Fibroblast of mammary gland (primary cell): ENCODE measurements at places on chromosomes 7 and 10.
A peak's percentile ranks its signal among the peaks of the same experiment; 100 is the strongest.

DNA sequence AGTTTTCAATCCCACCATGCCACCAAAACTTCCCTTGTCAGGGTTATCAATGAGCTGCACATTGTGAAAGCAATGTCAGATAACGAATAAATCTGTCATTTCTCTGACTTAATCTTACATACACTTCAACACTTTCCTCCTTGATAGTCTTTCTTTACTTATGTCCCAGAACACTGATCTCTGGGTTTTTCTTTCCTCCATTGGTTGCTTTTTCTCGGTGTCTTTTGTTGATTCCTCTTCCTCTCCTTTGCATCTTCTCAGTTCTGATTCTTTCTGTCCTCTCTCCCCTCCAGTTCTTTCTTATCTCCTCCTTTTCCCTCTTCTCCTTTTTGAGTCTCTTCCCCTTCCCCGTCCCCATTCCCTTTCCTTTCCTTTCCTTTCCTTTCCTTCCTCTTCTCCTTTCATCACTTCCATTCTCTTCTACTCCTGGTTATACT lies 16.6 kb downstream of the DNAJB9 start:
- DNase-seq, result no peak

DNA sequence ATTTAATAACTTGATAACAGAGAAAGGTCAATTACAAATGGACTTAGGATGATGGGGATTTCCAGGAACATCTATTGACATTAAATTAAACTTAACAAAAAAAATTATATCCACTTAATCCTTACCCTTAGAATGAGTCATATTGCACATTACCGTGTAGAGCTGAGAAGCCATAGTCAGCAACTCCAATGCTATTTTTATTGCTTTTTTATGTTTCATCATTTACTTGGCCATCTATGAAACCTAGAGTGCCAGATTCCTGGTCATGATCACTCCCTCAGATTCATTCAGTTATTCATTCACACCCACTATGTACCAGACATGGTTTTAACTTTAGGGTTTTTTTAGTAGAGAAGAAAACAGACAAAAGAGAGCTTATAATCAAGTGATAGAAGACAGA lies 1180.4 kb downstream of the CNTNAP2 start:
- peak; percentile 0 for DNase-seq

- no peak for DNase-seq
Observed at GRCh38 chr7:100003711-100004661, 11.4 kb upstream of the ZKSCAN1 start.

DNA sequence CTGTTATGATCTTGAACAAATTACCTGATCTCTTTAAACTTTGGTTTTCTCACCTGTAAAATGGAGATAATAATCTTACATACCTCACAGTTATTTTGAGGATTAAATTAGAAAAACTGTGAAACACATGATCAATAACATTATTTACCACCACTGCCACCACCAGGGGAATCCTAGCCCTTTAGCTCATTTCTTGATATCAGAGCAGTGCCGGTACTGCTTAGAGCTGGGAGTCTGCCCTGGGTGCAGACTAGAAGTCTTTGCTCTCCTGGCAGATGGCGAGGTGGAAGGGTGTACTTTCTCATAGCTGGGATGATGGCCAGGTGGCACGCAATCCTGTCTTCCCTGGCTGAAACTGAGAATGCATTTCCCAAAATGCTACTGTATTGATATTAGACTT lies 12.7 kb upstream of the EFCAB10 start:
- DNase-seq, result no peak

GRCh38 chr7:7032221-7032620 lies 150.1 kb upstream of the C1GALT1 start:
- no peak for DNase-seq

- DNase-seq, result peak; percentile 56
Observed at GRCh38 chr7:75743455-75743859, 4.7 kb upstream of the HIP1 start.

GRCh38 chr10:11164551-11164802 lies 146.8 kb downstream of the CELF2 start:
- no peak for DNase-seq

GRCh38 chr7:79709574-79710409 lies 256.3 kb upstream of the MAGI2 start:
- peak; percentile 8 for DNase-seq

DNA sequence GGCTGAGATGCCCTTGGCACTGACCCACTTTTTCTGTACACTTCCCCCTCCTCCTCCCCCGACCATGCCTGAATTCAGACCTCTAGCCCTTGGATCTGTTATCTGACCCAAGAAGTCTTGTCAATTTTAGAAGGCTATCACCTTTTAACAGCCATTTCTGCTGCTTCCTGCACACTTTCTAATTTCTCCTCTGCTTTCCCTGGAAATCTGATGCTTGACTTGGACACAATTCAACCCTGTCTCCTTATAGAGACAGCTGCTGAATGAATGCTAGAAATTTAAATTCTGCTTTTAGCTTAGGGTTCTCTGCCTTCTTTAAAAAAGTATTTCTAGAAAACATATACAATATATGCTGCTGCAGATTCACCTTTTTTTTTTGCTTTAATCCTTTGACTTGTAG lies 417.9 kb upstream of the KLF6 start:
- DNase-seq, result no peak

GRCh38 chr10:78139341-78139740 lies 105.7 kb downstream of the RPS24 start:
- DNase-seq, result no peak

GRCh38 chr7:50826371-50827172 lies 43.9 kb upstream of the GRB10 start:
- DNase-seq, result peak; percentile 82

GRCh38 chr7:34839645-34840044 lies 181.6 kb downstream of the NPSR1 start:
- DNase-seq, result no peak

GRCh38 chr7:70678621-70679251 lies 453.2 kb upstream of the GALNT17 start:
- DNase-seq, result peak; percentile 51

- peak; percentile 16 for DNase-seq
Observed at GRCh38 chr7:82443036-82443546, 486 bp downstream of the CACNA2D1 start.

- peak; percentile 79 for DNase-seq
Observed at GRCh38 chr10:35194906-35195305, 68.3 kb downstream of the CREM start.

- DNase-seq, result no peak
Observed at GRCh38 chr10:98420786-98421185, 5.8 kb upstream of the PYROXD2 start.

GRCh38 chr7:102454468-102454867 lies 10.2 kb downstream of the ALKBH4 start:
- DNase-seq, result no peak

GRCh38 chr7:140639366-140640053 lies 1.1 kb downstream of the DENND2A start:
- peak; percentile 60 for DNase-seq

- peak; percentile 85 for DNase-seq
Observed at GRCh38 chr10:50322077-50322476, 70.8 kb upstream of the ASAH2 start.

DNA sequence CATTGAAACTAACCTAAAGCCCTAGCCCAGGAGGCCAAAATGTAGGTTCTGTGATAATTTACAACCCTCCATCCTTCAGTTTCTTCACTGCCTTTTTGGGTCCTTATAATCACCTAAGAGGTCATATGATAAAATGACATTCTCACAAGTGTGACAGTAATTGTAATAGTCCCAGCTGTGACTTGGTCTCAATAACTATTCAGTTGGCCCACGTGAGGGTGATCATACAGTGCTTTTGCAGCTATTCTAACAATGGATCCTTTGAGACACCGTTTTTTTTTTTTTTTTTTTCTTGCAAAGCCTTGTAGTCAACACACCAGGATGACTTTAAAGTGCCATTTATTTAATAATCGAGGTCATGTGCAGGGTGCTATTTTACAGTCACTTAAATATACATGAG lies 760.0 kb downstream of the PHTF2 start:
- no peak for DNase-seq

- DNase-seq, result peak; percentile 68
Observed at GRCh38 chr7:139232904-139233303, 1.9 kb downstream of the UBN2 start.

GRCh38 chr7:149229526-149229925 lies 9.9 kb upstream of the ZNF212 start:
- no peak for DNase-seq

- no peak for DNase-seq
Observed at GRCh38 chr10:22479419-22479818, 134.1 kb downstream of the SPAG6 start.

- DNase-seq, result peak; percentile 88
Observed at GRCh38 chr7:30412782-30413504, 65.6 kb downstream of the NOD1 start.

DNA sequence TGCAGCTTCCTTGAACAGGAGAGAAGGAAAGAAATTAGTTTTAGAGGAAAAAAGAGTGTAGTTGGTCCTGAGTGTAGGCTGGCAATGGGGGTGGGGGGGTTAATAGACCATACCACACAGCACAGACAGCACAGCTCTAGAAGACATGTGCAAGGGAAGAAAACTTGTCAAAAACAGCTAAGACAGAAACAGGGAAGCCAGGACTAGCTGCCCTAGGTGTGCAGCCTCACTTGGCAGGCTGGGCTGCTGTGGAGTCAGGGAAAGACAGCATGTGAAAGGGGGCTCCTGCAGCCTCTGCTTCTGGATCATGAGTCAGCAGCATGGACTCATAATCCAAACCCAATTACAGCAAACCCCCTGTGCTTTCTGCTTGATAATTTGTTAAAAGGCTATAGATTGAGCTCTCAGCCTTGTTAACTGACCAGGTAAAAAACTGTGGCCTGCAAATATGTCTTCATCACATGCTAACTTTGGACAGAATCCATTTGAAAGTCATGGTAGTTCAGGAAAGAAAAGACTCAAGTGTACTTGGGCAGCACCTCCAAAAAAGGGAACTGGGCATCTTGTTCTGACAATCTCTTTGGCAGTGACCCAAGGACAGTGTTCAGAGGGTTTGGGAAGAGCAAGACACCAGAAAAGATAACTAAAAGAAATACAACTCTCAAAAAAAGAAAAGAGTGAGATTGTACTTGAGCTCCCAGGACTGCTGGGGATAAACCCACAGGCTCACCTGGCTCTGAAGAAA lies 142.2 kb upstream of the VWC2 start:
- no peak for DNase-seq

DNA sequence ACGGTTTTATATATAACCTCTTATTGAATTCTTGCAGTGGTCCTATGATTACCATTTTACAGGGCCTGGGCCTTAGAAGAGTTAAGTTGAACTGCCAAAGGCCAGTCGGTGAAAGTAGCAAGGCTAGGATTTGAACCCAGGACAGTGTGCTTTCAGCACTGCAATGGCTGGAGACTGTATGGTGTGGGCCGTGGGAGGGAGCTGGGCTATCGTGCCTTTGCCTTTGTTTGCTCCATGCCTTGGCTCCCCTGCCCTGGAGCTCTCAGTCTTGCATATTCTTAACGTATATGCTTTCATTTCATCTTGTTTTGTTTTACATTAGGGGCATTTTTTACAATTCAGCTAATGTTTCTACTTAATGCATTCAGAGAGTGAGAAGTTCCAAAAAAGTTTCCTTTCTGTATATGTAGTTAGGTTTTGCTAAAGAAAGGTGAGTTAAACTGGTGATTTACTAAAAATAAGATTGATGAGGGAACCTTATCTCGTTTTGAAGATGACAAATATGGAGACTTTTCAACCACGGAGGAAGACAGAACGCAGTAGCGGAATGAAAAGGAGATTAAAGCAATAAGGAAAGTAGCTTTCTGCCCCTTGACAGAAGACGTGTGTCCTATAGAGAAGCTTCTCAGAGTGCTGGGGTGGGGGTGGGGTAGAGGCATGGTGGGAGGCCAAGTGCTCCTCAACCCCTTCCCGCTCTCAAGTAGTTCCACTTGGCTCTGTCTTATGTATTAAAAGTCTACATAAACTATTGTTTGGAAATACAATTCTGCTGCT lies 82.5 kb downstream of the RTKN2 start:
- DNase-seq, result no peak

GRCh38 chr10:6171881-6172695 lies 30.6 kb upstream of the PFKFB3 start:
- DNase-seq, result peak; percentile 98

GRCh38 chr7:142833174-142834048 lies 21.5 kb upstream of the EPHB6 start:
- DNase-seq, result peak; percentile 30

DNA sequence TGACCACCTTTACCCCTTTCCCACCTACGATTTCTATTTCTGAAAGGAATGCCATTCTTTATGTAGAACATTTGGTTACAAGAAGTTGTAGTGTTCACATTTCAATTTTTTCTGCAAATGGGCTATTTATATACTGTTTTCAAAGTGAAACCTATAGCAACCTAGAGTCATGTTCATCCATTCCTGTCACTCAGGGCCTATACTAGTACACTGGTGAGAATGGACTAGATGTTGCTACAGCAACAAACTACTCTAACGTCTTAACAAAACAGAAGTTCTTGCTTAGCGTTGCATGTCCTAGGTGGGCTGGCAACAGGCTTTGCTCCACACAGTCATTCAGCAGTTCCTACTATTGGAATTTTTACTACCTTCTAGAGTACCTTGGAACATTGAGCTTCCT lies 16.3 kb downstream of the CASD1 start:
- DNase-seq, result no peak

GRCh38 chr7:112648781-112649180 lies 141.4 kb downstream of the TMEM168 start:
- no peak for DNase-seq

DNA sequence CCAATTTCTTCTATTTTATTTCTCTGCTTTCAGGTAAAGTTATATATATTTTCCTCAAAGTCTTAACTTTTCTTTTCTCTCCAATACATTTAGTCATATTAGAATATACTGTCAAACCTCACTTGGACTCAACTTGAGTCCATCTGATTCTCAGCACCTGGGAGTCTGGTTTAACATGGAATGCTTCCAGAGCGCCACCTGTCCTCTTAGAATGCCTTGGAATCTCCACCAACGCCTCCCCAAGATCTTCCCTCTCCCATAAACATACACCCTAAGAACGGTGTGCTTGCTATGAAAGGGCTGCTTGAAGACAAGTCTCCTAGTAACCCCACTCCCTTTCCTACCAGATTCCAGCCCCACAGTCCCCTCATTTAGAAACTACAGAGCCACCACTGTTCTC lies 229.1 kb upstream of the MKLN1 start:
- DNase-seq, result no peak

- peak; percentile 21 for DNase-seq
Observed at GRCh38 chr10:63591600-63592379, 70.6 kb downstream of the REEP3 start.
